ENCODE measurements at places on chromosomes 2 and 18.

DNA sequence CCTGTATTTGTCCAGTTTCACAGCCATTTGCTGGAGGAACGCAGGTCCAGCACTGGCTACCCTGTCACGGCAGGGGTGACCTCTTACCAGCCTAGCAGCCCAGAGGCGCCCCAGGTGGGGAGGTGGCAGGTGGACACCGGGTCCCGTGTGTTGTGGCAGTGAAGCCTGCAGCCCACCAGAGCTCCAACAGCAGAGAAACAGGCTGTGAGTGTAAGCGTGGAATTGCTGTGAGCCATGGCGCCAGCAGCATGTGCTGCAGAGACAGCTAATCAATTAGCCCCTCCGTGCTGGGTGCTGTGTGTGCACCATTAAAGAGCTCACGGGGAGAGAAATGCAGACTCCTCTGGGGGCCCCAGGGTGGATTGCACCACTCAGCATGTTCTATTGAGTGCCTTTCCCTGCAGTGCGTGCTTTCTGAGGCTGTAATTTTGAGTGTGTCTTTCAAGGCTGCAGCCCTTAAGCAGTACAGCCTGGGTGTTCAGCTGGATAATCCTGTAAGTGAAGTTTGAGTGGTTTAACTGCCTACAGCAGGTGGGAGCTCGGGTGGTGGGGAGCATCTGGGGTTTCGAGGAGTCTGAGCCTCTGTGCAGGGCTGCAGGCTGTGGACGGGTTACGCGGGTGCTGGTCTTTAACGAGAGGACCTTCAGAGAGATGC lies 15.9 kb downstream of the RTP5 start:
- DNase-seq = peak; percentile 95

DNA sequence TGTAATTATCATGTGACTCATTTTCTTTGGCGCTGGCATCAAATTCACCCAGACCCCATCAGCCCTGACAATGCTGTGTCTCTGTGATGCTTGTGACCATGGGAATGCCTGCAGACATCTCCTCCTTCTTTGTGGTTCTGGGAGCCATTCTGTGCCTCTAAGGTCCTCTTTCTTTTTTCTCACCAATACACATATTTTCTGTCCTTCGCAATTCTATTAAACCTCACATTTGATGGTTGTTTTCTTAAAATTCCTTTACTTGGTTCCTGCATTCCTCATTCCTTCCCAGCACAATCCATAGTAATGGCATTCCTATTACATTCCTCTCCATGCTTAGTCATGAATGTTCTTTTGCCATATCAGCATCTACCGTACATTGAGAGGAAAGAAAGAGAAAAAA lies 375.3 kb downstream of the PIK3C3 start:
- no peak for DNase-seq

- DNase-seq = no peak
These were observed 98.7 kb upstream of the DTNB start for GRCh38 chr2:25772078-25772477.

DNA sequence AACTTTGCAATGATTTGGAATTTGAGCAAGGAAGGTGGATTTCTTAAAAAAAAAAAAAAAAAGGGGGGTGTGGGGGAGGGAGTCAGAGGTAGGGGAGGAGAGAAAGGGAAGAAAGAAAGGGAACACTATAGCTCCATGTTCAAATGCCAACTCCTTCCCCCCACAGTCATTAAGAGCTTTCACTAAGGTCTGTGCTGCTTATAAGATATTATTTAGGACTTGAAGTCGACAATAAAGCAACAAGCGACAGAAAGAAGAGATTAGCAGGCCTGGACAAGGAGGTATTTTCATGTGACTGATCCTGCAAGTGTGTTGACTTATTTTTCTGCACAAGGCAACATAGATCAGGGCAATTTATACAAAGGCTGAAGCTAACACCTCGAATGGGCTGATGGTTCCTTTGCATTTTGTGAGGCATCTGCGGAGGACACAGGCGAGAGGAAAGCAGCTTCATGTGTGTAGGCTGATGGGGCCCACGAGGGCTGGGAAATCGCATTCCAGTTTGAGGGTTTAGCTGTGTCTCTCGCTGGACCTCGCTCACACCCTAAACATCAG lies 382.0 kb downstream of the SOX11 start:
- no peak for DNase-seq

GRCh38 chr2:64396551-64396950 lies 57.4 kb upstream of the LGALSL start:
- no peak for DNase-seq

DNA sequence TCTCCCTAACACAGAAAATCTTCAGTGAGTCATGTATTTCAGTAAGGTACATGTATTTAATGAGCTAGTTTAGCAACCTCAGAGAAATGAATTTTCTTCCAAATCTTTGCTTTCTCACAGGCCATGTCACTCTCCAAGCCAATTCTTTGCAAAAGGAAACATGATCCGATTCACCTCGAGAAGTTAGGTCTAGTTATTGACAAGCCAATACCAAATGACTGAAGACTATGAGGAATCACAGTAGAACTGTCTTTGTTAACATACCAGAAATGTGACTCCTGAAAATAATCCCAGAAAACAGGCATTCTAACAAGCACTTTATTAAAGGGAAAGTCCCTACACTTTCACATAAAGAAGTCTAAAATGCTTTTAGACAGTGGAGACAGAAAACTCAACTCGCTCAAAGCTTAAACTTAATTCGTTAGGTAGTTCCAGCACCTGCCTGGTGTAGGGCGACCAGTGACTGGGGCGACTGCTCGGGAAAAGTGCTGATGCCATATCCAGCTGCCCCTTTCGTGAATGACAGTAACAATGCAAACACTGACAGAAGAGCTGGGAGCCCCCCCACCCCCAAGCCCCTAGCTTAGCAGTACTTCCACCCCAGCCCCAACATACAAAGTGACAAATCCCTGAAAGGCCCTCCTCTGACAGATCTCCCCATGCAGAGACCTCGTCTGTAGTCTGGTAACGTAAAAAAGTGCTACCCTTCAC lies 1.8 kb downstream of the MEMO1 start:
- peak; percentile 13 for DNase-seq

DNA sequence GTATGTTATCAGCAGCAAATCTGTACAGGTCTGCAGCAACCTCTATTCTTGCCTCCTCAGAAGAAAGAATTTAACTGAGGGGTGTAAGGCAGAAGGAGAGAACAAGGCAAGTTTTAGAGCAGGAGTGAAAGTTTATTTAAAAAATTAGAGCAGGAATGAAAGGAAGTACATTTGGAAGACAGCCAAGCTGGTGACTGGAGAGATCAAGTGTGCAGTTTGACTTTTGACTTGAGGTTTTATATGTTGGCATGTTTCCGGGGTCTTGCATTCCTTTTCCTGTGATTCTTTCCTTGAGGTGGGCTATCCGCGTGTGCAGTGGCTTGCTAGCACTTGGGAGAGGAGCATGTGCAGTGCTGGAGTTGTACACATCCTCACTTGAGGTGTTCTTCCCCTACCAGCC lies 16.5 kb upstream of the CERS6 start:
- DNase-seq = no peak

DNA sequence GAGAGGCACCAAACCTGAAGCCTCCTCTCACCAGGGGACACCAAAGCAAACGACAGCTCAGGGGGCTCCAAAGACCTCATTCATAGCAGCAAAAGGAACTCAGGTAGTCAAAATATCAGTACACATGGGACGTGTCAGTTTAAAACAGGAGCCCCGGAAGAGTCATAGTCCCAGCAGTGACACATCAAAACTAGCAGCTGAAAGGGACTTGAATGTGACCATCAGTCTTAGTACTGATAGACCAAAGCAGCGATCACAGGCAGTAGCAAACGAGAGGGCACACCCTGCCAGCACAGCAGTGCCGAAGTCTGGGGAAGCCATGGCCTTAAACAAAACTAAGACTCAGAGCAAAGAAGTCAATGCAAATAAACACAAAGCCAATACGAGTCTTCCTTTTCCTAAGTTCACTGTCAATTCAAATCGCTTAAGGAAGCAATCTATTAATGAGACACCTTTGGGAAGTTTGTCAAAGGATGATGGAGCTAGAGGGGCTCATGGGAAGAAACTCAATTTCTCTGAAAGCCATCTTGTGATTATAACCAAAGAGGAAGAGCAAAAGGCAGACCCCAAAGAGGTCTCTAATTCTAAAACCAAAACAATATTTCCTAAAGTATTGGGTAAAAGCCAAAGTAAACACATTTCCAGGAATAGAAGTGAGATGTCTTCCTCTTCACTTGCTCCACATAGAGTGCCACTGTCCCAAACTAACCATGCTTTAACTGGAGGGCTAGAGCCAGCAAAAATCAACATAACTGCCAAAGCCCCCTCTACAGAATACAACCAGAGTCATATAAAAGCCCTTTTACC lies 1.2 kb downstream of the GALNT5 start:
- DNase-seq = no peak

GRCh38 chr2:25105336-25106085 lies 62.9 kb downstream of the POMC start:
- no peak for DNase-seq

DNA sequence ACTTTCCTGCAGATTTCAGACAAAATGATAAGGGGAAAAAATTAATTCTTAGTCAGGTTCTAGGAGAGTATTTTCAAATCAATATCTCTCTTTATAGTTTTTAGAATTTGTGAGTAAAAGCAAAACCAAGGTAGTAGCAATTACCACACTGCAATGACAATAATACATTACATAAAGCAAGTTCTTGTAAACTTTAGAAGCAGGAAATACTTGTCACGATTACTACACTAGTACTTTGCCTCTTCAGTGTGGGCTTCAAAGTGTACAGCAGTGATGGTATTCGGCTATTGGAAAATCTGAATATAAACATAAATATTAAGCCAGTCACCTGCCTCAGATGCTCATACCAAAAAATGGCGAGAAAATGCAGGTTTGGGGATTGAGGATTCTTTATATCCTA lies 81.0 kb downstream of the ALPK2 start:
- no peak for DNase-seq

GRCh38 chr2:219946529-219946928 lies 319.1 kb downstream of the SLC4A3 start:
- DNase-seq = no peak

DNA sequence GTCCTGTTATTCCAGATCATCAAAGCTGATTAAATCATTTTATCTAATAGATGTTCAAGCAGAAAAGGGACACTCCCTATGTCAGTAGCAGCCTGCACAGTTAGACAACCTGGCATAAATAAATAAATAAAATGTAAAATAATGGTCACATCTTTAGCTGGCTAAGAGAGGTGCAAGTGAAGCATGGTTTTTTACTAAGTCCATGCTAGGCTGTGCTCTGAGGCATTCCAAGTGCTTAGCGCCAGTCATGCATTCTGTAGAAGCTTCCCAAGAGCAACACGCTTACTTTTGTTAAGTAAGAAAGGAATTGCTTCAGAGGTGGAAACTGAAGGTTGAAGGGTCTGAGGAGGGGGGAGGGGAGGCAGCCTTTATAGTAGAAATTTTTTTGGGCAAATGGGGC lies 351.2 kb downstream of the CDH2 start:
- no peak for DNase-seq

DNA sequence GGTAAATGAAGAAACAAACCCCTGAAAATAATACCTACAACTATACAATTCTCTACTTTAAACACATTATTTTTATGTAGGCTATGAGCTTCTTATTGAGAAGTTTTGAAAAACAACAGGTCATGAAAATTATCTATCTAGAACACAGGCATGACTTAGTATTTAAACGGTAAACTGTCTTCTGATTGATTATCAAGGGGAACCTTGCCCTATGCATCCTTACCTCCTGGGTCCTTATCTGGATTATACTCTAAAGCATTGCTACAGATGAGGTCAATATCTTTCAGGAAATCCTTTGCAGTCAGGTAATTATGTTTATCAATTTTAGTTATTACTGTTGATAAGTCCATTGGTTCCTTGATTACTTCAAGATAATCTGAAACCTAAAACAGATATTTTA lies 144.3 kb downstream of the ATAD2B start:
- no peak for DNase-seq

GRCh38 chr2:203301667-203302066 lies 26.5 kb upstream of the ABI2 start:
- DNase-seq = no peak

GRCh38 chr2:48707466-48707865 lies 48.1 kb downstream of the LHCGR start:
- DNase-seq = no peak

GRCh38 chr2:219947575-219947974 lies 320.1 kb downstream of the SLC4A3 start:
- no peak for DNase-seq

DNA sequence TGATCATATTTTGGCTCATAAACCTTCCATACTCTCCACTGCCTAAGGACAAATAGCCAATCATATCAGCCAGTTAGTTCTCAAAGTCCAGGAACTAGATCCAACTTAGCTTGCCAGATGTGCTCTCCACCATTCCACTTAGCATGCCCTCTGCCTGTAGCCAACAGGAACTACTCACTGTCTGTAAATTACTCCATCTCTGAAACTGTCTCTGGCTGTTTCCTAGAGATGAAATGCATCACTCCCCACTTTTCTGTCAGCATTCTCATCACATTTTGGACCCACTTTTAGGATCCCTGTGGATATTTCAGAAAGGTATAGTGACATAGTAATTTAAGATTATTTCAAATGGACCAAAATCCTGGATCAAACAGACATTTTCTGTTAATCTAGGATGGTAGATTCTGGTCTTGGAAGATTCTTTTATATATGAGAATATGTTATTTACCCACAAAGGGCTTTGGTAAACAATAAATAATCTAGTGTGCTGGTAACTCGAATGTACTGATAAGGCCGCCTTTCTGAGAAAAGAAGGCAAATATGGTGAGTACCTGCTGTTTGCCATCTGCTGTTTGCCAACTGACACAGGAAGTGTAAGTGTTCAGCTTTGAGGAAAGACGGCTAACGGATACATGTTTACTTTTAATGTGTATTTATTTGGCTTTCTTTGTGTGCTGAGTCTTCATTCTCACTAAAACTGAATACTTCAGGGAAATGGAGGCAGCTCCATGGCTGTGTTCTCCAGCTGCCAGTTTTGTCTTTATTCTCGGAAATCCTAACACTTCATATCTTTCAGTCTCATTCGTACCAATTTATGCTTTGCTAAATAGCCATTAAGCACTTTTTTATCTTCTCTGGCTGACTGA lies 79.5 kb downstream of the EVA1A start:
- DNase-seq = peak; percentile 24

GRCh38 chr2:73081181-73081671 lies 9.7 kb upstream of the SFXN5 start:
- no peak for DNase-seq
